Vagina (tissue), 2 donors: ENCODE measurements at places on chromosomes 6 and 20.

DNA sequence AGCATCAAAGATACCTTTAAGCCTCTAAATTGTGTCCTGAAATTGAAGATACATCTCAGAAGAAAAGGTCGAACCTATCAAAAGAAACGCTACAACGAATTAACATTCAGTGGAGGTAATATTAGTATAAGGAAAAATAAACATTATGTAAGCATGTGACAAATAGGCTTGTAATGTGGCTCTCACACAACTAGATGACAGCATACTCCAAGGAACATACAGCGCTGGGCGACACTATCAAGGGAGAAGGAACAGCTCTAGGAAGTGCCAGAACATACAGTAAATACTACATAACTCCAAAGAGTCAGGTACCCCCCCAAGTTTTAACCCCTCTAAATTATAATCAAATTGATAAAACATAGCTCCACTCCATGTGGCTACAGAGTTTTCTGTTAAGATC is 103.5 kb downstream of the LAMP5 start:
- no peak for DNase-seq

DNA sequence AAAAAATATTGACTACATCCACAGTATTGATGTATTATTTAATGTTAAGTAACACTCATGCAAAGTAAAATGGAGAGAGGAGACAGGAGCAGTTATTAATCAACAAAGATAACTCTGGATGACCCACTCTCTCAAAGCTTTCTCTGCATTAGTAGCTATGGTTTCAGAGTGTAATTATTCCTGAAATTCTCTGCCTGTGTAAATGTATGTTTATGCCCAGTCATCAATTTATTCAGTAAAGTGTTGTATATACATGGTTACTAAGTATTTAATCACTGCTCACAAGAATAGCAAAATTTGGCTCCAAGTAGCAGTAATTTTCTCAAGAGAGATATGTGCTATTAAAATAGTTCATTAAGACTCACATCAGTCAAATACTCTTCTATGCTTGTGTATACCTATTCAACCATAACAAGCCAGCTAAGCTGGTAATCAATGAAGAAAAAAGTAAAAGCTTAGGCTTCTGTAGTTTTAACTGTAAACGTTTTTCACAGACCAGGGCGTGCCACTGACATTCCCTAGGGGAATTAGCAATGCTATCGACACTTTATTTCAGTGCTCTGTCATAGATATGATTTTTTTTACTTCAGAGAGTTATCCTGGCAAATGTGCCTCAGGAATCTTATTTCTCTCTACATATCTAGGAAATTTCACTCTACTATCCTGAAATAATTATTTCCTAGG is 54.0 kb upstream of the RAB32 start:
- DNase-seq = no peak

GRCh38 chr6:124792386-124792785 is 169.9 kb upstream of the RNF217 start:
- DNase-seq = no peak

DNA sequence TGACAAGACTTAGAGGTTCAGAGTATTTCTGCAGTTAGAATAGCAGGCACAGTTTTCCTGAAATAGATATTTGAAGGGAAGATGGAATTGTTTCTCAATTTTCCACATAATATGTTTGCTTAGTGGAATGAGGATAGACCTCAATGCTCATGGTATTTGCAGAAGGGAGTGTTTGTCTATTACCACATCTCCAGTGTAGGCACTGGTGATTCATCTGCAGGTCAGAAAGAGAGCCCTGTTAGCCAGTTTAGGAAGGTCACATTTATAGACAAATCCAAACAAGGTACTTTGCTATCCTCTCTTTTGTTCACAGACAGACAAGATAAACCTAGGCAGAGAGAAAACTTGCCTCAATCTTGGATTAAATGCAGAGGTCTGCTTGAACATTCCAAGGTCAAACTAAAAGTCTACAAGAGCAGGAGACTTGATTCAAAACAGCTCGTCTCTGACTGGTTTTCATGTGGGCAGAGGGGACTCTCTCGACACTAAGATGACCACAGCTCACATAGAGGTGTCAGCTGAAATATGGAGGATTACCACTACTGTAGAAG is 22.8 kb downstream of the ISM1 start:
- DNase-seq = peak; percentile 16

- DNase-seq = no peak
These were observed 219.9 kb downstream of the ALDH8A1 start for GRCh38 chr6:134730013-134730412.
